ENCODE measurements at places on chromosomes 7 and 10. TPM values are rescaled to one million over a fixed set of nuclear protein-coding genes. Genes with fewer than 3 reads are reported as not detected.

Gene ASB10
- total RNA-seq, result not detected

Gene TCERG1L
- total RNA-seq, result not detected

Gene TYSND1
- total RNA-seq, result 8.1 TPM

Gene METTL27
- total RNA-seq, result 3.5 TPM

GRCh38 chr7:107948645-107949442 lies 54.1 kb downstream of the LAMB1 start:
- DNase-seq, result peak; percentile 91

GRCh38 chr10:122044713-122045112 lies 55.8 kb downstream of the TACC2 start:
- DNase-seq, result peak; percentile 41

GRCh38 chr10:14536241-14537213 lies 205.8 kb upstream of the FRMD4A start:
- peak; percentile 81 for DNase-seq

DNA sequence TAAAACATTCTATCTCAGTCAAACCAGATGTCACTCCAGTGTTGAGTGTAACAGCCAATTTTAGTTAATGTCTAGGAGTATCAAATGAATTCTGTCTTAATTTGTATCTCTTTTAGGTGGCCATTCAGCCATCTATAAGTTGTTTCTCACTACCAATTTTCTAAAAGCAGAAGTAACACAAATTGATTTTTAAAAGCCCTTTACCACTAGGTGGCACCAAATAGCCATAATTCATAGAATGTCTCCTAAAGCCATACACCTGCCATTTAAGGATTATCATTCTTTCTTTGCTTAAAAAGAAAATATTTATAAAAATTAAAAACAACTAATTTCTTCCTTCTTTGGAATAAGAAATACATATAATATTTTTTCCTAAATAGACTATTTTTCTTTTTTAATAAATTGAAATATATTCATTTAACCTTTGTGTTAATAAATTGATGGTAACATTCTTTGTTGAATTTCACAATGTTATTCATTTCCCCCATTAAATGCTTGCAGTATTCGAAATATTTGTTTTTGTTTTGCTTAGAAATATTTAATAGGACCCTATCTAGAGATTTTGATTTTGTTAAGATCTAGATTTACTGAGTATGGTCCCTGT lies 107.8 kb upstream of the PPP1R3A start:
- DNase-seq, result peak; percentile 68

DNA sequence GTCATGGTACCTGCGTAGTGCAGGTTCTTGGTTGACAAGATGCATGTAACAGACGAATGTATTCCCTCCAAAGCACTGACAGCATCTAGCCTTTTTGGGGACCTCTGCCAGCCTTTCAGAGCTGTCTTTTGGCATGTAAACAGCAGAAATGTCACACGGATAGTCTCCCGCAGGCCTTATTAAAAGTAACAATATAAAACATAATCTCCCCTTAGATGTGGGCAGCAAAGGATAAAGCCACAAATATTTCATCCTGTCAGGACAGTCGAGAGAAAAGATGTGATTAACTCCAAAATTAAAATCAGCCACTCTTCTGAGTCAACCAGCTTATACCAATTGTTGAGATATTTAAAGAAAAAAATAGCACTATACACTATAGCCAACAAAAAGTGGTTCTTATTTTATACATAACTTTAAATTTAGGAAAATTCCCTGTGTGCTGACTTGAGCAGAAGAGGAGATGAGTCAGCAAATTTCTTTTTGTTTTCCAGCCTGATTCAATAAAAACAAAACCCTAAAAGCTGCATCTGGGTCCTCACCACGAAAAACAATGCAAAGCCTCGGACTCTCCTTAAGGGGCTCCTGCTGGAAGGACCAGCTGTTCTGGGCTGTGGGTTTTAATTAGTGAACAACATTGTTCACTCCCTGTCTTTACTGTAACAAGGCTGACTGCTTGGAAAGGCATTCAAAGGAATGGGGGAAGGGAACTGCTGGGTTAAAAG lies 240.2 kb downstream of the ADAM12 start:
- peak; percentile 69 for DNase-seq

DNA sequence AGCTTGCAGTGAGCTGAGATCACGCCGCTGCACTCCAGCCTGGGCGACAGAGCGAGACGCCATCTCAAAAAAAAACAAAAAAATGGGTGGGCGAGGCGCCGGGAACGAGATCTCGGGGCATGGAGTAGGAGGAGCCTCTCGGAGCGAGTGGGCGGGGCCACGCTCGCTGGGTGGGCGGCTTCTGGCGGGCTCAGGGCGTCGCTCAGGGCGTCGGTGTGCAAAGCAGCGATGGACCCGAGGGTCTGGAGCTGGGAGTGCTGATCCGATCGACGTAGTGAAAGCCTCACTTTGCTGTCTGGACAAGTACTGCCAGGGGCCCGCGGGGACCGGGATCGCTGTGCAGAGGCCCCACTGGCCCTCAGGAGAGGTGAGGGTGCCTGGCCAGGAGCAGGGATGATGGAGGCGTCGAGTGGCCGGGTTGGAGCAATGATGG lies 22.6 kb upstream of the AMZ1 start:
- no peak for DNase-seq

DNA sequence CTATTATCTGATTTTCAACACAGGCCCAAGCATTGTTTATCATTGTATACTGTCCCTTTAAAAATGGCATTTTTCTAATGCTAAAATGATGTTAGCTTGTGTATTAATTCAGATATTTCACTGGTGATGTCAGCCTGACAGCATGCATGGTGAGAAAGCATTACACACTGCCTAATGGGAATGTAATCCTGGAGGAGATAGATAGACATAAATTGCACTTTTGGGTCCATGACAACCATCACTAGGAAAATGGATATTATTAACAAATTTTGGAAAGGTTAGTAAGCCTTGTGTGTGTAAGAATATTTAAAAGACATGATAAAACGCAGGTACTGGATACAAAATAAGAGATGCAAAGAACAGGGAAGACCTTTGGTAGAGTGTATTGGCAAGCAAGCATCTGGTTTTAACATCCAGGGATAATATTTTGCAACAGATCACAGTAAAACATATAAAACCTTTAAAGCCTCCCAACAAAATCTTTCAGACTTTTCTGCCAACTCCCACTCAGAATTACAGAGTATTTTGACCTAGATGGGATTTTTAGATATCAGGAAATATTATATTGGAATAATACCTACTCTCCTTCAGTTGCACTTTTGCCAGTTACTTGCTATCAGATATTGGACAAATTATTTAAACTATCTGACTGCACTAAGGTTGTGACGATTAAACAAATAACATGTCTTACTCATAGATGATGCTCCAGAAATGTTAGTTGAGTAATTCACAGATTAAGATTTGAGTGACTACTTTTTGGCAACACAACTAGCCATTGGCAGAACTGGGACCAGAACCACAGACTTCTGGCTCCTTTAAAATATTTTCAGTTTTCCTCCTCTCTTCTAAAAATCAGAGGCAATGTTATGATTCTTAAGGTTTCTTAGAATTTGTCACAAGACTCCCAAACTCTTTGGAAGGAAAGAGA lies 291.6 kb upstream of the SEMA3C start:
- peak; percentile 83 for DNase-seq

All from GM23248 (cell line).